Muscle of leg (tissue), 16 donors: ENCODE measurements at places on chromosomes 7 and 10.

GRCh38 chr10:93468461-93469213 is 13.5 kb downstream of the MYOF start:
- DNase-seq, result peak; percentile 44

GRCh38 chr7:125126376-125126775 is 196.8 kb upstream of the POT1 start:
- peak; percentile 13 for DNase-seq

DNA sequence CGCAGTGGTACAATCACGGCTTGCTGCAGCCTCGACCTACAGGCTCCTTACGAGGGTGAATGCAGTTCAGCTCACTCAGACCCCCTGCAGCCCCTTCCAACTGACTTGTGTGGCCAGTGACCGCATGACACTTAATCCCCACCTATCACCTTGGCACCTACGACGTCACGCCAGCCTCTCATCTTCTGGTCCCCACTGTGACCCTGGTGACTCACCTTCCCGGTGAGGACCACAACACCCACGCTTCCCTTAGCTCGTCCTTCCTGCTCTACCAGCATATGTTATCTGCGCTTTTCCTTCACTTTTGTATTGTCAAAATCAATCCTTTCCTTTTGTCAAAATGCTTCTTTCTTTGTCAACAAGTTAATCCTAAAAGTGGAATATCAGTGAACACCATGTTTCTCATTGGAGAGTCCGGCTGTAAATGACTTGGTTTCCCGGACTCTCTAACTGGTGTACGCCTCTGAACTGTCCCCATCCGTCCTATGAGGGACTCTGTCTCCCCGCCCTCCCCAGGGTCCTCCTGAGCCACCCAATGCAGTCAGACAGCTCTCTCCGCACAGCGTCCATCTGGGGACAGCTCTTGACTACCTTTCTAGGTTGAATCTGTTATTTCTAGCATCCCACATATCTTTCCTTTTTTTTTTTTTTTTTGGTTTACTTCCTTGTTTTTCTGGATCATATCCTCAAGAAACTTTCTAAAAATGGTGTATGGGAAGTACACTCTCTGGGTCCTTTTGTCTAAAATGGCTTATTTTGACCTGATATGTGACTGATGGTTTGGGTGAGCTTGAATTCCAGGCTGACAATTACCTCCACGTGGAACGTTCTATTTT is 37.3 kb downstream of the CFAP46 start:
- no peak for DNase-seq

DNA sequence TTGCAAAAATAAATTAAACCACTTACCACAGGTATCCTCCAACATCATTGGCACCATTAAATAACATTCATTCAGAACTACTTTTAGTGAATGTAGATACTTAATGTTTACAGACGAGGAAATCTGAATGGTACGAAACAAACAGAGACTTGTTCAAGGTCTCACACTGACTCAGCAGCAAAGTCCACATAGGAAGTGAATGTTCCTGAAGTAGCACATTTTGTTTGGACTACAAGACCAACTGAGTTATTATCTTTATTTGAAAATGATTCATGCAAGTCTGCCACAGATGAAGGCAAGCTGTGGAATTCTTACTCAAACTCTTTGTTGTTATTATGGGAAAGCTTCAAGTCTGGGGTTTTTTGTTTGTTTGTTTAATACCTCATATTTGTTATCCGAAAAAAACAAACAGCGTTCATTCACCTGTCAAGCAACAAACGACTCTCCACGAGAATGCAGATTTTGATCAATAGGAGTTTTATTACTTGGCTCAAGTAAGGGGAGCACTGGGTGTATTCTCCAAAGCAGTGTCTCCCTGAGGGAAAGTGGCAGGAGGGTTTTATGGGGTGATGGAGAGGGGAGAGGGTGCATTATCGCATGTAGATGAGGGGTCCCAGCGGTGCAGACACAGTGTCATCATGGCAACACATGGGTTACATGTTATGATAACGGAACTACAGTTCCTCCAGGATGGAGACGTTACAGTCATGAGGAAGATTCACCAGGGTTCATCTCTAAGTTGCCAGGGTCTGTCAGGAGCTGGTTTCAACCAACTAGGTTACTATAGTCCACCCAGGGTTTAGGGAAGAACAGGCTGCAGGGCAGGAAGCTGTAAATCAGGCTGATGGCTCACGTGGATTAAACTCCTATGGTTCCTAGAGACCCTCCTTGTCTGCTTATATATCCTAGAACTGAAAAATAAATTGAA is 147.7 kb upstream of the AKR1E2 start:
- DNase-seq, result no peak

- DNase-seq, result peak; percentile 89
Observed at GRCh38 chr10:31650010-31650409, 278.6 kb downstream of the ARHGAP12 start.

DNA sequence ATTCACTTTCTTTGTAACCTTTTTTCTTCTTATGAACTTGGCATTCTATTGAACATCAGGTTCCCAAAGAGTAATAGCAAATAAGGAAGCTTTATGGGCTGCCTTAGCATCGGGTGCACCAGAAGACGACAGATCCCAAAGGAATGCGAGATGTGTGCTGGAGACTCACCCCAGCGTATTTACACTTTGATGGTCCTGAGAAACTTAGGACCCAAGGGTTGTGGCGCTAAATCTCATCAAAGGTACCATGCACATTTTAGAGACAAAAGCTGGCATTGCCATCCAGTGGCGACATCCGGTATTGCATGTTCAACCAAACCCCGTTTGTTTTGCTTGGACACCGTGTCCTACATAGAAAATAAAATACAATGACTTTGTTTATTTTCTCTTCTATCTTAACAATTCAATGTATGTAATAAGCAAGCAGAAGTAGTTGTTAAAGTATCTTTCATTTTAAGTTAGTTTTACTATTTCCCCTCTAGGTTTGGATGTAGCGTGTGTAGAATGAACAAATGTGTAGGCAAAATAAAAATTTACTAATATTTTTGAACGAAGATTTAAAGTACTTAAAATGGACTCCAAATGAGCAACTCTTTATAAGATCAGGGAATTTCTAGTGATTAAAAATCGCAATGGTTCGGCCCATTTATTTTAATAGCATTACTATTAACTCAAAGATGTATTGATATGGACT is 1154.8 kb downstream of the GATA3 start:
- peak; percentile 58 for DNase-seq

GRCh38 chr7:42414941-42415505 is 178.0 kb upstream of the GLI3 start:
- peak; percentile 77 for DNase-seq
